ENCODE measurements at places on chromosomes 6 and 20. TPM values are rescaled to one million over a fixed set of nuclear protein-coding genes. Genes with fewer than 3 reads are reported as not detected.

Gene BRPF3
- 8.2 TPM for polyA plus RNA-seq

DNA sequence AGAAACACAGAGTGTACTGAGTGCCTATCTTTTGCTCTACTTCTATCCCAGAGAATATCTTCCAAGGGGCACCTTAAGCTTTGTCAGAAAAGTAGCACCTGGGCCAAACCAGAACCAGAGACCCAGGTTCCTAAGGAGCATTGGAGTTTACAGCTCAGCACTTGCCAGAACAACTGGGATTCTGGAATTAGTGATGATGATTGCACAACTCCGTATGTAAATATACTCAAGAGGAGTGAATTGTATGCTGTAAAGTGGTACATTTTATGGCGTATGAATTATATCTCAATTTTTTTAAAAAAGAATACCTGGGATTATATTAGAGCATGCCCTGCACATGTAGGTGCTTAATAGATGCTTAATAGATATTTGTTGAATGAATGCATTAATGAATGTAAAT is 36.2 kb upstream of the EPB41L1 start:
- no peak for DNase-seq

DNA sequence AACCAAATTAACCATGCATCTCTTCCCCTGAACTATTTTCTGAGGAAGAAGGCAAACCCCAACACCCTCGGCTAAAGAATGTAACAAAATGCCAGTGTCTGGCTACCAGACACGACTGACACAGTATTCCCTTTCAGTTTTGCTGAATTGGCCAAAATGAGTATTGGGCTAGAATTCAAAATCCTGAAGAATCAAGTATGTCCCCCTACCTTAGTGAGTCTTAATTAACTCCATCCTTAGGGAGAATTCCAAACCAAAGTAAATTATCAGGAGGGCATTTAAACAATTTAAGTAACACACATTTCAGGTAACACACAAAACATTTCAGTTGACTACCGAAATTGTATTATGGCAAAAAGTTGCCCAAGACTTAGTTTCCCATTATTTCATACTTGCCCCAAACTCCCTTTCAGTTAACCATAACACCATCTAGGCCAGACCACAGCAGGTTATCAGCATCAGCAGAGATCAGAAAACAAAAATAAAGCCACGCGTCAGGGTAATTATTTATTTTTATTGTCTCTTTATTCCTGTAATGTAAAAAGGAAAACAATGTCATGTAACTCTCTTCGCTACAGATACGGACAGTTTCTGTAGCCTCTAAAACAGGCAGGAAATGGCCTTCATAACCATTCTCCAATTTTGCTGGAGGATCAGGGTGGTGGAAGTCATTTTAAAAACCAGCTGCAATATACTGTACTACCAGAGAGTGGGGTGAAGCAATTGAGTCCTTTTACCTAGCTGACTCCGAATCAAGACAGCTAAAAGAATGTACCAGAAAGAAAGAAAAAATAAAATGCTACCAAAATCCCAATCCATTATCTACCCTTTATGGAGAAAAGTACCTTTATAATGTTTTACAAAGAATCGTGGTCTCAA is 1.9 kb downstream of the SNX5 start:
- DNase-seq: no peak

Gene OR2H1
- not detected for polyA plus RNA-seq

DNA sequence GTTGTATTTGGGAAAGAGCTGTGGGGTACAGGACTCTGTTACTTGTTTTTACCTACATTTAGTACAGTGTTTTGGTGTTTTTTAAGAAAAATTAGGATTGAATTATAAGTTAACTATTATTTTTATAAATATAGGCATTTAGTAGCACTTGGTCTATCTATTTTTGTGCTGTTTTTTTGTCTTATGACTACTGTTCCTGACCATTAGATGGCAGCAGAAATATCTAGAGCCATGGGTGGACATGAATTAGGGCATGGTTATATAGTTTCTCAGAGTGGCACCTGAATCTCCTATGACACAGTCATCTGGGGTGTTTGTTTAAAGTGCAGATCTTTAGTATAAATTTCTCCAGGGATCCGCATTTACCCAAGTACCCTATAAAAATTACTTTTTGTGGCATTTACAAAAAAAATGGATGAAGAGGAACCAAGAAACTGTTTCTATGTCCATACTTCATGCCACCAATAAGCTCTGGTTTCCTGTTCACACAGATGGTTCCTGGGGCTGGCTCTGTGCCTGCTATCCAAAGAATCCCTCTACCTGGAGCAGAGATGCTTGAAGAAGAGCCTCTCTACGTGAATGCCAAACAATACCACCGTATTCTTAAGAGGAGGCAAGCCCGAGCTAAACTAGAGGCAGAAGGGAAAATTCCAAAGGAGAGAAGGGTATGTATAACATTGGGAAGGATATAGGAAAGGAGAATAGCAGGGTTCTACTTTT is 19.8 kb downstream of the NFYA start:
- DNase-seq: no peak

DNA sequence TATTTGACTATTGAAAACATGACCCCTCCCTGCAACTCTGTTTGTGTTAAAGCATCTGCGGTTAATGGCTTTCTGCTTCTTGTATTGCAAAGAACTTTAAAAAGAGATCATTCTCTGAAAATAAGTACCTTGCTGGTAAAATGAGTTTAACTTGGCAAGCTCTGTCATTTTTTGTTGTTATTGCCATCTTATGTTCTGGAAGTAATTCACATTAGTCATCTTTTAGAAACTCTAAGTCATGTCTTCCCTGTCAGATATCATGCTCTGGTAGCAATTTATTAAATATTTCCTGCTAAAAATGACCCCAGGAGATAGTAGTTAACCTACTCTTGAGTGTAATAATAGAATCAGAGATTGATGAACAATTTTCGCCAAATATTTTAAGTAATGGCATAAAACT is 890.6 kb downstream of the KIF16B start:
- DNase-seq: no peak

GRCh38 chr6:124927806-124928205 is 34.4 kb upstream of the RNF217 start:
- DNase-seq: no peak

GRCh38 chr6:23350752-23351453 is 775.1 kb upstream of the NRSN1 start:
- no peak for DNase-seq

- DNase-seq: no peak
Observed at GRCh38 chr6:105560611-105561066, 157.8 kb upstream of the PREP start.

DNA sequence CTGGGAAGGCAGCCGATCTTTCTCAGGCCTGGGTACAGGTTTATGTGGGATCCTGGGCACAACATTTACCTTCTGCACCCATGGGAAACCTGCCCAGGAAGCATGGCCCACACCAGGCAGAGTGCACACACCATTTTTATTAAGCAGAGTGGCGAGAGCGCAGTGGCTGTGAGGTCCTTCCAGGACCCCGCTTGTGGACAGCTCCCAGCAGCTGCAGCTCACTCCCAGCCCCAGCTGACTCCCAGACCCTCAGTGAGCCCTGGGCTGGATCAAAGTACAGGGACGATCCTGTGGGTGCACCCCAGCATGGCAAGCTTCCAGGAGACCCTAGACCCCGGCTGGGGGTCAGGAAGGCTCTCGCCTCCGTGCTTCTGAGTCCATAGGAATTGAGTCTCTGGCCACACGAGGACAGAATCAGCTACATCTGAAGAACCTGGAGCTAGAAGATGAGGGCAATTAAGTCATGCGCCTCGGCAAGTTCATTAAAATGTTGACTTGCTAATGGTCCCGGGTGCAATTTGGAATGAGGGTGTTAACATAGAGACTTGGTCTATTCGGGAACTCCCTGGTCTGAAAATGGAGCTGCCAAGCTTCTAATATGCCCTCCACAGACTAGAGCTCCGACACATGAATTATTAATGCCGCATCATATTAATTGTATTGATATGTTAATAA is 65.4 kb upstream of the SLCO4A1 start:
- no peak for DNase-seq

GRCh38 chr20:59645271-59645670 is 40.9 kb downstream of the PHACTR3 start:
- DNase-seq: no peak

Gene BCAS1
- not detected for polyA plus RNA-seq

GRCh38 chr6:160134779-160135547 is 13.3 kb downstream of the SLC22A1 start:
- DNase-seq: no peak

Gene GSTA2
- not detected for polyA plus RNA-seq

GRCh38 chr6:26358511-26358981 is 6.5 kb upstream of the BTN3A2 start:
- no peak for DNase-seq

Gene LGSN
- polyA plus RNA-seq: not detected

DNA sequence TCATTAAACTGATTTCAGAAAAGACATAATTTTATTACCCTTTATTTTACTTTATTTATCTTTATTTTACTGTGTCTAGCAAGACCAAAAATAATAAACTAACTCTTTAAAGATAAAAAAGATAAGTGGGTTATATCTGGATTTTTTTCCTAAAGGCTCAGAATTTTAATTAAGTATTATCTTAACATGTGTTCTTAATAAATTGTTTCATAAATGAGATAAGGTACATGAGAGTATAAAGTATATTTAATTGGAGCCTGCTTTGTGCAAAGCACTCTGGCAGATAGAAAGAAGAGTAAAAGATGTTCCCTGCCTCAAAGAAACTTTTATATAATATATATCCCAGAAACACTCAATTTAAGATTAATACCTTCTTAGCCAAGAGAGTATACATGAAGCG is 8.7 kb upstream of the FAM135A start:
- DNase-seq: no peak

DNA sequence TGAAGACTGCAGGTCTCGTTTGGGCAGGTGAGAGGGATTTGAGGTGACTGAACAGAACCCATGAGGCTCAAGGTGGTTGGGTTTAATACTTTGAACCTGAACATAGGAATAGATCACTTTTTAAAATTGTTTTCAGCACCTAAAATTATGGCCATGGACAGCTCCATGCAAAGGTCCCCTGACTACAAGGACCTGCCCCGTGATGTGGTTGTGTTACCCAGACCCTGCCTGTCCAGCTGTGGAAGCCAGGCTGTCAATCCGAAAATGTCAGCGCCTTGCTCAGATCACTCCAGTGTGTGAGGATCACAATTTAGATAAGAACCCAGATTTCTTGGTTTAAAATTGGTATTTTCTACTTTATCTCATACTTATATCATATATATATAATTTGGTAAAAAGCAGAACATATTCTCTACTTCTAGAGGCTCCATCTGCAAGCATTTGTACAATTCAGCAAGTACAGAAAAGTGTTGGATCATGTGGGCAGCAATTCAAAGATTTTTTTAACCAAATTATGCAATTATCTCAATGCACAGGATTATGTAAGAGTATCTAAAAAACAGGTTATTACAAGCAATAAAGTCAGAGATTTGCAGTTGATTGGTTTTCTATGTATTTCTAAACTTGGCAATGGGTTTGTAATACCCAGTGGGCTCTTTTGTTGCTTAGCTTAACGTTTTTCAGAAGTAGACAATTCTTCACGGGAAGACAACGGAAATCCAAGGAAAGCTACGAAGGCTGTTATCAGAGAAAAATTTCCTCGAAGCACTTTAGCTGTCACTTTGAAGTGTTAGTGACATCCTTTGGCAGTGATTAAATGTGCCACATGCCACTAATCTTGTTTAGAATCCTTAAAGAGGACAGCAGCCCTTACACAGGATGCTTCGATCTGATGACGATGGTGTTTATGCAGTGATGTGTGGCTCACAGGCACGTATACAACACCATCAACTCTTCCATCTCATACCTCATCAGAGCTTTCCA is 24.1 kb upstream of the RPS6KA2 start:
- DNase-seq: no peak

- no peak for DNase-seq
Observed at GRCh38 chr6:134539865-134540323, 222.0 kb upstream of the SGK1 start.

DNA sequence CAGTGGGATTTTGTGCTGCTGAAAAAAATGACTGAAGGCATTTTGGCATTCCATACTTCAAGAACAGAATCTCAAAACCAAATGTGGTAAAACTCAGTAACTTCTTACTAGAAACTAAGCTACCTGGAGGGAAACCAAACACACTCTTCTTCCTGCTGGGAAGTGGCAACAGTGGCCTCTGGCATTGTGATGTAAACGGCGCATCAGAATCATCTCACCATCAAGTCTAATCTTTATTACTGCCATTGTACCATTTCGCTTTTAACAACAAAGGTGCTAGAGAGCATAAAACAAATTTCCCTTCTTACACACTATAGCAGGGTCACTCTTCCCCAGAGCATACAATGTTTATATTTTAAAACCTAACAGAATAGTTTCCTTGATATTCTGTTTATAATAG is 101.6 kb upstream of the CEP162 start:
- no peak for DNase-seq

- DNase-seq: no peak
Observed at GRCh38 chr6:11423072-11423471, 114.5 kb upstream of the TMEM170B start.

- DNase-seq: no peak
Observed at GRCh38 chr6:34385793-34386195, 6.7 kb downstream of the NUDT3 start.

DNA sequence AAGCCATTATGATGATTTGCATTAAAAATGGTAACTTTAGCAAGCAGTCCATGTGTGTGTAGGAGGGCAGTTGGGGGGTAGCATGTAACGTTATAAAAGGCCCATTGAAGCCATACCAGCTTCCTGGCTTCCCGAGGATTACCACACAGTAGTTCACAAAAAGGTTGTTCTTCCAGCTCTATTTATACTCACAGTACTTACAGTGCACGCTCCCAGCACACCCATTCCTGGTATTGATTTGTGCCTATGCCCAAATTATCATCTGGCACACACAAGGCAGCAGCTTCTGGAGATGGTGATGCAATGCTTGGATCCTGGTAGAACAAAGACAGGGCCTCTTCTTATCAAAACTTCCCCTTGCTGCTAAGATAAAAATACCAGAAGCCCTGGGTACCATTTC is 436.8 kb downstream of the HAO1 start:
- DNase-seq: no peak

- no peak for DNase-seq
Observed at GRCh38 chr6:157459327-157459726, 78.3 kb downstream of the ZDHHC14 start.

Gene TSBP1
- polyA plus RNA-seq: not detected

Gene KIF25
- 0.12 TPM for polyA plus RNA-seq

Gene FAM83C
- not detected for polyA plus RNA-seq

- peak; percentile 78 for DNase-seq
Observed at GRCh38 chr6:16319813-16320532, 81.6 kb downstream of the GMPR start.

DNA sequence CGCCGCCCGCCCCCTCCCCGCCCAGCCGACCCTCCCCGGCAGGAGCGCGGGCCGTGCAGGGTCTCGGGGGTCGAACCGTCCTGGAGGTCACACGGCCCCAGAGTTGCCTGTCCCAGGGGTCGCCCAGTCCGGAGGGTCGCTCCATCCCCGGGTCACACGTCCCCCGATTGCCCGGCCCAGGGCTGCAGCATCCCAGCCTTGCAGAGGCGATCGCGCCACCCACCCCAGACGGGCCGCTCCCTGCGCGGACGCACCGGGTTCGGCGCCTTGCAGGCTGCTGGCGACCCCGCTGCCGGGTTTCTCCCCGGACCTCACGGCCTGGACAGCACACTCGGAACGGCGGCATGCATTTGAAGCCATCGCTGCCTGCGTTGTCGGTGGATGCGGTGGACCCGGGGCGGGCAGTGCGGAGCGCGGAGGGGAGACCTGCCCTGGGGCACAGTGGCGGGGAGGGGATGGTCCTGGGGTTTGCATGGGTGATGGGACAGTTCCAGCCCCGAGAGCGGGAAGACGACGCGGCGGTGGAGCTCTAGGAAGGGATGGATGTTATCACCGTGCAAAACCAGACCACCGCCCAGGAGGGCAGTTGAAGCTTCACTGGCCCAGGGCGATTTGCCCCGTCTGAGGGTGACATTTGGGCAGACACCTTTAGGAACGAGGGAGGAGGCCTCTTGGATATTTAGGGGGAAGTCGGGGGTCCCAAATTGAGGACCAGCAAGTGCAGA is 22.7 kb upstream of the FRMD1 start:
- peak; percentile 61 for DNase-seq

Gene PI16
- 5.7 TPM for polyA plus RNA-seq

Measured in heart left ventricle (tissue), 16 donors.